Thymus (tissue), 14 donors: ENCODE measurements at places on chromosomes 12 and 14.

DNA sequence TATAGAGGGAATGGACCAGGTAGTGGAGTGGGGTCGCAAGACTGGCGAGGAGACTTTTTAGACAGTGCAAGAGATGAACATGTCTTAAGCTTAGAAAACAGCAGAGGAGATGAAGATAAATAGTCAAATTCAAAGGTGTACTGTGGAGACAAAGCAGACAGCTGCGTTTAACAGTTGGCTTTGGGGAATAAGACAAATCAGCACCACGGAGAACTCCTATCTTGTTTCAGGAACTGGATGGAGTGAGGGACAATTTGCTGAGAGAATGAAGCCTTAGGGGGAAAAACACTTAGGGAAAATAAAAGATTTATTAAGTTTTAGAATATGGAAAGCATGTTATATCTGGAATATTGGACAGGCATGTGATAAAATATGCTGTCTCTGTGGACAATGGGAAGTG lies 458.8 kb downstream of the GLT1D1 start:
- DNase-seq, result no peak

DNA sequence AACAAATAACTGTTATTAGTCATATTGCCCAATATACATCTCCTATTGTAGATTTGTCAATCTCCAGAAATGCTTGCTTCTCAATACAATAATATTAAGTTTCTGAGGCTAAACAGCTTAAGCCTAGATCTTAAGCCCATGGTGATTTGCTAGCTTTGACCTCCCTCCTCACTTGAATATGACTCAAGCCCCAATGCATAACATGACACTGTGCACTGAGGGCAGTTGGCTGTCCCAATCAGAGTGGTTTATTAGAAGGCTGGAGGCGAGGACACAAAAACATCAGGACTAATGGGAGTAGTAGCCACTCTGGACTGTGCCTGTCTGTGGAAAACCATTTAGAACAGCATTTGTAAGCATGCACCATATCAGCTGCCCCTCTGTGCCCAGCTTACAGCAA lies 81.1 kb upstream of the GTF2A1 start:
- no peak for DNase-seq

GRCh38 chr14:59093902-59094301 lies 94.6 kb upstream of the DAAM1 start:
- DNase-seq, result no peak

DNA sequence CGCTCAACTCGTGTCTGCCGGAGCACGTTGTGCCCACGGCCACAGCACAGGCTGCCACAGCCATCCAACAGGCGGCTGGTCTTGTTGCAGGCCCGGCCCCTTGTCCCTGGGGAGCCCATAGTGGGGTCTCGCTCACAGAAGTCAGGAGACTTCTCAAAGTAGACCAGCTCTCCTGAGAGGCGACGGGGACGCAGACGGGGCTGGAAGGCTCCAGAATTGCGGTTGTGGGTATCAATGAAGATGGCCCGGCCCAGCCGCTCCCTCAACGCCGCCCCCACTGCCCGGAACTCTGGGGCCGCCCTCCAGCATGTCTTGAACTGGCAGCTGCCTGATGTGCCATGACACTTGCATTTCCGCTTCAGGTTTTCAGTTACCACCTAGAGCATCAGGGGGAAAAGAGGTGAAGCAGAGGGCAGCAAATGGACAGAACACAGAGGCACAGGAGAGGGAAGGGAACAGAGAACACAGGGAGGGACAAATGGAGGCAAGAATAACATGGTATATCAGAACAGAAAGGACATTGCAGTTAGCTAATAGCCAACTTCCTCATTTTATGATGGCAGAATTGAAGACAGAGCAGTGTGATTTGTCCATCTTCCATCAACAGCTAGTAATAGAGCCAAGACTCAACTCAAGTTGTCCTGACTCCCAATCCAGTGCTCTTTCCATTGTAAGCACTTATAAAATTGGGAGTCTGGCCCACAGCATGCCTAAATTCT lies 5.2 kb downstream of the WNT10B start:
- DNase-seq, result no peak

DNA sequence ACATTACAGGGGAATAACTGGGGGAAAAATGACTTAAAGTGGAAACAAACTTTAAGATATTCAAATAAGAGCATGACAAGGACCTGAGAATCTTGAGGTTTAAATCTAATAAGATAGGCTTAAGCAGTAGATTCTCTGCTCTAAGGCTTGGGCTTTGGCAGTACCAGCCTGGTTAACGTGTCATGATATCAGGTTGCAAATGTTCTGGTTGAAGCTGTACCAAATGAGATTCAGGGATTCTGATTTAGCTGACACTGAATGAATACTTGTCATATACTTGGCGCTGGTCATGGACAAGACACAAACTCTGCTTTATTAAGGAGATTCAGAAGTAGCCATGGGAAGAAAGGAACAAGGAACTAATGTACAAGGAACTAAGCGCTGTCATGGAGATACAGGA lies 6.1 kb downstream of the TCP11L2 start:
- DNase-seq, result no peak
